ENCODE measurements at places on chromosomes 7 and 10.

DNA sequence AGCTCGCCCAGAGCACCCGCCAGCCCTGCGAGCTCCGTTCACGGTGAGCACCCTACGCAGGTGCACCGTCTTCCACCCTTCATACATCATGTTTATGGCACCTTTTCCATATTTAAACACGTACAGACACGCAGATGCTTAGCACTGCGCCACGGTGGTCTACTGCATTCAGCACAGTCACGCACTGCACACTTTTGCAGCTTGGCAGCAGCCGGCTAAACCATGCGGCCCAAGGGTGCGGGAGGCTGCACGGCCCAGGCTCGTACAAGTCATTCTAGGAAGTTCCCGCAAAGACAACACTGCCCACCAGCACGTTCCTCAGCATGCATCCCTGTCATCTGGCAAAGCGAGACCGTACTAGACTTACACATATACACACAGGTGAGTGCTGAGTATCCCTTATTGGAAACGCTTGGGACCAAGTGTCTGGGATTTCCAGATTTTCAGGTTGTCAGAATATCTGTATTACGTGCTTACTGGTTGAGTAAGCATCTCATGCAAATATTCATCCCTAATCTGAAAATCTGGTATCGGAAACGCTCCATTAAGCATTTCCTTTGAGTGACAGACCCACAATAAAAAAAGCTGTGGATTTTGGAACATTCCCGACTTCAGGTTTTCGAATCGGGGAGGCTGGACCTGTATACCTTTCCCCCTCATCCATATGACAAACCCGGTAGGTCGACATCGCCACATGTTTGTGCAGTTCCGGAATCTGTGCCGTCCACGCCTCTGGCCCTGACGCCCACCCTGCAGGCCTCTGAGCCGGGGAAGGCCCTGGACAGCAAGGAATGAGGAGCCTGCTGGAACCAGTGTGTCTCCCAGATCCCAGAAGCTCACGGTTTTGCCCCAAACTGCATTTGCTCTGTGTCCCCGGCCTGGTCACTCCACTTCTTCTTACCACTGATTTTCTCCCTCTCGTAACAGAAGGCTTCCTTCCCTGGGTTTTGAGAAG, 222.2 kb downstream of the ELFN1 start:
- DNase-seq = no peak

GRCh38 chr7:73612598-73613269, 11.6 kb downstream of the MLXIPL start:
- DNase-seq = no peak

GRCh38 chr10:49007129-49007528, 67.5 kb upstream of the LRRC18 start:
- DNase-seq = no peak

DNA sequence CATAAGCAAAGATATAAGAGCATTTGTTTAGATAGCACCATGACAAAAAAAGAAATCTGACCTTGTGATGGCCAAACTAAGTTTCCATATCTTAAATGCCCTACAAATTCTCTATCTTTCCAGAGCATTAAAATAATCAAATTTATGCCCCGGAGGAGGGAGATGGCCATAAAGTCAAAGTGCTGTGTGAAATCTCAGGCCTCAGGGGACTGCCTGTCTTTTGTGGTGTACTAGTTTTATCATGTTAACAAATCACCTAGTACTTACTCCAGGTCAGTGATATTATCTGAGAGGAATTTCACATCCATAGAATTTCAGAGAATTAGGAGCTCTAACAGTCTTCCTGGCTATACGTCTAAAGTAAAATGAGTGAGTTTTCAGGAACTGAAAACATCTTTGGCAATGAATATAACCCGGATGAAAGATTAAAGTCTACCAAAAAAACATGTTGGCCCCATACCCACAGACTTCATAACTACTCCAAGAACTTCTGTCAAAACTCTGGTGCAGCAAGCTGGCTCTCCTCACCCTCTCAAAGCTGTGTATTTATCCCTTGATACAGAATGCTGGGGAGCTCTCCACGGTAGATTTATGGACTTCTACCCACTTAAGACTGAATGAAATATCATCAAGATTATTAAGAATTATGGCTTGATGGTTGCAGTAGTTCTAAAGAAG, 682.8 kb downstream of the SORCS1 start:
- DNase-seq = no peak

GRCh38 chr10:71383972-71384687, 12.6 kb upstream of the CDH23 start:
- DNase-seq = peak; percentile 42

GRCh38 chr10:63628526-63629362, 107.5 kb downstream of the REEP3 start:
- peak; percentile 97 for DNase-seq

GRCh38 chr10:122856902-122857301, 11.2 kb upstream of the CUZD1 start:
- DNase-seq = no peak

- peak; percentile 69 for DNase-seq
These were observed 2.2 kb downstream of the NPM3 start for GRCh38 chr10:101780818-101781654.

All from NCI-H1694 (cell line).